Central memory CD4-positive, alpha-beta T cell (primary cell): ENCODE measurements at places on chromosomes 7 and 10.

- DNase-seq = no peak
Observed at GRCh38 chr10:52668024-52668423, 104.6 kb downstream of the MBL2 start.

DNA sequence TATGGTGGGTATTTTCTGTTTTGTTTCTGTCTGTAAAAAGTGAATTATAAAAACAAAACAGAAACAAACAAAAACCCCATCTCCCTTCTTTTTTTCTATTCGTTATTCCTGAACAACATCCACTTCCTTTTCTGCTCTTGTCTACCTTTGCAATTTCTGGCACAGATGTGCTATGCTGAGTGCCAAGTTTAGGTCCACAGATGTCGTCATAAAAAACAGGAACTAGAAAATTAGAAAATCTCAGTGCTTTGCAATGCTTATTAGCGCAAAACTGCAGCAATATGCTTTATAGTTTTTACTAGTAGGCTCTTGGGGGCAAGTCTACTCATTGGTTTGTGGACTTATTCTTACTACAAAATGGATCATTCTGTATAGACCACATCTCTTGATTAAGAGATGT lies 94.2 kb upstream of the PRKCQ start:
- no peak for DNase-seq

DNA sequence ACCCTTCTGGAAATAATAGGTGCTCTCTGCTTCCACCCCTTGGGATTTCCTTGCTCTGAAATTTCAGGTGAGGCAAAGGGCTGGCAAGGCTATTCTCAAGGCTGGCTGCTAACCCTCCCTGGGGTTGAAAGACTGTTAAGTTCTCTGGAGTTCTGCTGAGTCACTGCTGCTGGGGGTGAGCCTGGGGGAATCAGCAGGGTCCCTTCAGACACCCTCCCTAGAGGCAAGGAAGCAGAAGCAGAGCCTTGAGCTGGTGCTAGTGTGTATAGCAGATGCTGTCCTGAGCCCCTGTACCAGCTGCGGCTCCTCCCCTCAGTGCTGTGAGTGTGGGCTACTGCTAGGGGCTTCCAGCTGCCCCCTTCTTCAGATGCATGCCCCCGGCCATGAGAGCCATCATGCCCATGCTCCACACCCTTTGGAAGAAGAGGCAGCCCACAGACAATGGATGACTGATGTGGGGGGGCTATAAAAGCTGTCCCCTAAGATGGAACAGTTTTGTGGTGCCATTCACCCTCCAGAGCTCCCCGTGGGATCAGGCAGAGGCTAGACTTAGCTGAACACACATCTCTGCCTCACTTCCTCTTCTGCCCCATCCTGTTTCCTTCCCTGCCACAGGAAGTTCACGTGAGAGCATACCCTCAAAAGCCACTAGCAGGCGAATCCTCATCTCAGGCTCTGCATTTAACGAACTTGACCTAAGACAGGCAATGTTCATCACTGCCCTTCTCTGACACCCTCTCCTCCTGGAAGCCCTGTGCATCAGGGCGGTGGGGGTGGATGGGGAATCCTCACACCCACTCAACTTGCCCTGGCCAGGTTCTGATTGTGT lies 91.8 kb downstream of the SH3PXD2A start:
- DNase-seq = peak; percentile 32

DNA sequence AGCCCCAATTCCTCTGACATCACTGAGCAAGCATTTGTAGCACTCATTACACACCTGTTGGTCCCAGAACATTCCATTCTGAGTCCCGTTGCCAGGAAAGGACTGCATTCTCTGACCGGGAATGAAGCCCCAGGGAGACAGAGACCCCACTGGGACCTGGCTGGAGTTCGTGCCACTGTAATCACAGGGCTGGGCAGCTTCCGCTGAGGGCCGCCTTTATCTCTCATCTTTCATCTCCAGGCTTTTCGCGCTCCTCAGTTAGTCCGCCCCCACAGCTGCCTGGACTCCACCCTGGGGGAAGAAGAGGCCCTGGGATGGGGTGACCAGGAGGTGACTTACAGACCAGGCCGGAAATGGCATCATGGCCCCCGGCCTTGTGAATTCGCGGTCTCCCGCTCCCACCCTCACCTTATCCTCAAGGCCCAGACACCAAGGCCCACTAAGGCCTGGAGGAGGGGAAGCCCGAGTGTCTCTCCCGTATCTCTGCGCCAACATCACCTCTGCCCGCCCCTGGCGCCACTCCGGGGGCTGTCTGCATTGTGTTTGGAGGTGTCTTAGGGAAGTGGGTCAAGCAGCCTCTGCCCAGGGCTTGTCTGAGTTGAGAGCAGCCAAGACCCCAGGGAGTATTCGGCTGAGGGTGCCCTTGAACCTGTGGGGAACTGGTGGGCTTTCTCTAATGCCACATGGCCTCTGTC lies 75.4 kb downstream of the PROSER2 start:
- no peak for DNase-seq

DNA sequence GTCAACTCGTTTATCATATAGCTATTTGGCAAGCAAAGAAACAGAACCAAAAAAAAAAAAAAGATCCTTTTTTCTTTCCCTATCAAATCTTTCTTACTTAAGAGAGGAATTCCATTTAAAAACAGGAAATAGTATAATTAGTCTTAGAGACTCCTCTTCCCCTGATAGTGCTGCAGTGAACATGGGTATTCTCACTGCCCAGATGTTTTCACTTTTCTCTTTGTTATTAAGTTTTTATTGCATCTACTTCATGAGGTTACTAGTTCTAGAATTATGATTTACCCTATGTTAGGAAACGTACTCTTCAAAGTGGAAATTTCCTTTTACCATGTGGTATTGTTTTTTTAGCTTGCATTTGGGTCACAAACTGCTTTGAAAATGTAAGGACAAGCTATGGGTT lies 8.5 kb downstream of the CASP2 start:
- no peak for DNase-seq

- DNase-seq = no peak
Observed at GRCh38 chr10:93821051-93821772, 63.5 kb downstream of the LGI1 start.

- DNase-seq = no peak
Observed at GRCh38 chr7:106681815-106682495, 21.0 kb upstream of the CCDC71L start.

- no peak for DNase-seq
Observed at GRCh38 chr10:90939116-90939515, 18.2 kb upstream of the ANKRD1 start.

DNA sequence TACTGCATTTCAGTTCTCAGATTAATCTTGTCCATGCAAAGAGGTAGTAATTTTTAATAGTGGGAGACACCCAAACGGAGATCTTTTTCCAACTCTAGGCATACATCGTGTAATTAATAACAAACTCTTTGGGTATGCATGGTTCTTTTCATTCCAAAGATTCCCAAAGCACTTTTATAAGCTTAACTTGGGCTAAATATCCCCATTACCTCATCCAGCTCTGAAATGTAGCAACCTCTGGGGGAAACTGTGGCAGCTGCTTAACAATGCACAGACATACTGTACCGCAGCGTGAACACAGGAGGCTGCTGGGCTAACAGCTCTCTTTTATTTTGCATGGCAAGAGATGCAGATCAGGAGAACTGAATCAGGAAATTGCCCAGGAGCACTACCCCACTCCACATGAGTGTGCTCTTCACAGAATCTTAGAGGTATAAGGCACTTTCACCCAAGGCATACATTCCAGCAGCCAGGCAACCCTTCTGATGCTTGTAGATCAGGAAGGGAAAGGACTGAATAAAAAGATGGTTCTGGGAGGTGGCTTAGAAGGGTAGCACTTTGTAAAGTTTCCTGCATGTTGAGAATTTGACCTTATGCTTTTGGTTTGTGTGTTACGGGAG lies 114.4 kb upstream of the GLI3 start:
- no peak for DNase-seq

DNA sequence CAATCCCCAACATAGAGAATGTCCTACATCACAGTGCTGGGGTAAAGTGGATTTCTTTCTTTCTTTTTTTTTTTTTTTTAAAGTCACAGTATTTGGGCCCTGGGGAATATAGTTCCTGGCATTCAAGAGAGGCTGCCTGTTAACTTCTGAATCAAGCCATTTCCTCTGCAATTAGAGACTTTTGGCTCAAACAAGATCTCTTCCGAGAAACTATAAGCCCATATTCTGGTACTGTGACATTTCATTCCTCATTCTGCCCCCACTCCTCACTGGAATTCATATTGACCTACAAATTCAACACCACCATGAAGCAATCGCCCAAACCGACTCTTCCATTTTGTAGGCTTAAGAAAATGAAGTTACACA lies 187.4 kb downstream of the PHTF2 start:
- no peak for DNase-seq

GRCh38 chr10:31897506-31897905 lies 31.1 kb downstream of the ARHGAP12 start:
- DNase-seq = no peak
